Activated B cell treated with CpG ODN at 0.5 μM for 24 hours (primary cell): ENCODE measurements at places on chromosomes 1 and 21.

DNA sequence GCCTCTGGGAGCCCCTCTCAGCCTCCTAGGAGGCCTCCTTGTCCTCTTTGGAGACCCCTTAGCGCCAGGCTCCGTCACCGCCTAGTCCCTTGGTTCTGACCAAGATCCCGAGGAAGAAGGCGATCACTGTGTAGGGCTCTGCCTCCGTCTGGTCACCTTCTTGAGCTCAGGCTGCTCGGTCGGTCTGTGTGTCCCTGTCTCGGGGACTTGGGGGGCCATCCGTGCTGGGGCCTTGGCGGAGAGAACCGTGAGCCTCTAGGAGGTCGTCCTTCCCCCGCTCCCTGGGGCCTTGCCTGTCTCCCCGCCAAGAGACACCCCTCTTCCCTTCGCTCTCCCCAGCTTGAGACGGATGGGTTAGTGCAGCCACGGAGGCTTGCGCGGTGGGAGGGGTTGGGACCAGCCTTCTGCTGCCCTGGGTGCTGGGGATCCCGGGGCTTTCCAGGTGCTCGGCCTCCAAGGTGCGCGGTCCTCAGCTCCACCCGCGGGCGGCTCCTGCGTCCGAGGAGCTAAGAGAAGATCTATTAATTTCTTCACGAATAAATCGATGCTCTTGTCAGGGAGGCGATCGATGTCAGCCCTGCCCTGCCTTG, 701 bp upstream of the INSRR start:
- DNase-seq: peak; percentile 21

DNA sequence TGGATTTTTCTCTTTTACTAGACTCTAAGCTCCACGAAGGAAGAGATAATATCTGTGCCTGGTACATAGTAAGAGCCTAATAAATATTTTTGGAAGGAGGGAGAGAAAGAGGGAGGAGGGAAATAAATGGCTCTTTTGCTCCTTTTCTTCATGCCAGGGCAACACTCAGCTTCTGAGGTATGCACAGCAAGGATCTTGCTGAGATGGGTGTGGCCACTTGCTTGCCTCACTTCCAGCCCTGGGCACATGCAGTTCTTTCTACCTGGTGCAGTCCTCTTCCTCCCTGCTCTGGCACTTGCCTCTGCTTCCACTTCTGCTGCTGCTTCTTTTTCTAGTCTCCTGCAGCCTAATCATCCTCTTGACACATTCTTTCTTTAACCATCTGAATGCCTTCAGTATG, 148.1 kb downstream of the FGGY start:
- DNase-seq: no peak

GRCh38 chr1:8848663-8849386, 29.7 kb downstream of the ENO1 start:
- peak; percentile 76 for DNase-seq

- no peak for DNase-seq
These were observed 15.9 kb downstream of the TMEM63A start for GRCh38 chr1:225866061-225866837.

- DNase-seq: no peak
These were observed 24.3 kb upstream of the TMEM39B start for GRCh38 chr1:32048440-32048839.
